Activated CD8-positive, alpha-beta memory T cell treated with anti-CD3 and anti-CD28 coated beads for 4 hours (primary cell): ENCODE measurements at places on chromosomes 2 and 18.

- no peak for DNase-seq
Measured at GRCh38 chr2:28128281-28128950, 237.9 kb downstream of the BABAM2 start.

DNA sequence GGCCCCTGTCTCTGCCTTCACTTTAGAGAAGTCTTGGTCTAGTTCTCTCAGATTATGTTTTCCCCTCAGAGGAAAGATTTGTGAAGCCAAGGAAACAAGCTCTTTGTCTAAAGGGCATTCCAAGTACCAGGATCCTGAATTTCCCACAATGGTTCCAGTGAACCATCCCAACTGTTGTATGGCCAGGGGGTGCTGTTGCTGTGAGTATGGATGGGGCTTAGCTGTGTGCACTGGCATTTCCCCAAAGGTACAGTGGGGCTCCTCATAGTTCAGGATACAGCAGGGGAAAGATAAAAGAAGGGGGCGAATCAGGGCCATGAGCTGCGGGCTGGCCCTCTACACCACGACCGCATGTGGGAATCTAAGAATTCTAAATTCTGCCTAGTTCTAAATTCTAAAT, 1154.0 kb upstream of the FANCL start:
- DNase-seq: no peak

DNA sequence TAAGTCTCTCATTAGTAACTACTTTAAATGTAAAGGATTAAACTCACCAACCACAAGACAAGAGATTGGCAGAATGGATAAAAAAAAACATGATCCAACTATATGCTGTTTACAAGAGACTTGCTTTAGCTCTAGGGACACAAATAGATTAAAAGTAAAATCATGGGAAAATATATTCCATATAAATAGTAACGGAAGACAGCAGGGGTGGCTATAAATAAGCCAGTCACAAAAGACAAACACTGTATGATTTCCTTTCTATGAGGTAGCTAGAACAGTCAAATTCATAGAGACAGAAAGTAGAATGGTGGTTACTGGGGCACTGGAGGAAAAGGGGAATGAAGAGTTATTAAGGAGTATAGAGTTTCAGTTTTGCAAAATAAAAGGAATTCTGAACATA, 145.2 kb downstream of the THADA start:
- DNase-seq: no peak

- DNase-seq: no peak
Measured at GRCh38 chr2:219707496-219708285, 80.3 kb downstream of the SLC4A3 start.
